ENCODE measurements at places on chromosomes 4 and X.

DNA sequence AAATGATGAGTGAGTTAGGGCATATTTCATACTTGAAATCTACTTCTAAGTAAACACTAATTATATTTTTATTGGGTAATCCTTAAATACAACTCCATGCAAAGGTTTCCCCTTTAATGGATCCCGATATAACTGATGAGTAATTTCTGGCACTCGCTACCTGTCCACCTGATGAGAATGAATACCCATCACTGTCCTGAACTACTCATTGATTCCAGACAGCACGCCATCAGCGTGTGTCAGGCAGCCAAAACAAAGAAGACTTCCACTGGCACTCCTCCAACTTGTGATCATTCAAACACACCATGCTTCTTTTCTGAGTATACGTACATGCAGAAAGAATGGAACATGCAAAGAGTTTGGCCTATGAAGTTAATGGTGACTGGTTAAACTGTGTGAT is 69.4 kb downstream of the HCCS start:
- no peak for DNase-seq

GRCh38 chr4:163486321-163486720 is 8.2 kb upstream of the TMA16 start:
- no peak for DNase-seq

GRCh38 chr4:139773560-139774318 is 108.1 kb downstream of the MGST2 start:
- no peak for DNase-seq

GRCh38 chrX:43970528-43970927 is 2.7 kb downstream of the NDP start:
- no peak for DNase-seq

DNA sequence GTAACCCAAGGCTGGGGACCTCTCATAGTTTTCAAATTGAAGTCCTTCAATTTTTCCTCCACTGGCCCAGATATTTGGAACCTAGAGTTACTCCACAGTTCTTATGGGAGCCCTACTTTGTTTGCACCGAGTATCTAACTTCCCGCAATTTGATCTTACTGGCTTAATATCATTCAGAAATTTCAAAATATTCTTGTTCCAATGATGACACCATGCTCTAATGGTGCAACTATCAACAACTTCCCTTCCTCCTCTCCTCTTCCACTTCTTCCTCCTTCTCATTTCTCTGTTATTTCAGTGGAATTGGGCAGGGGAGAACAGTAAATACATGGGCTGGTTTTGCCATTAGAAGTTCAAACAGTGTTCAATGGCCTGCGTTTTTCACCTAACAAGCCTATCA is 20.2 kb downstream of the PDCL2 start:
- no peak for DNase-seq

GRCh38 chr4:17236686-17237085 is 275.2 kb downstream of the QDPR start:
- no peak for DNase-seq

- no peak for DNase-seq
Measured at GRCh38 chr4:54842226-54842625, 184.5 kb downstream of the KIT start.

GRCh38 chr4:36716874-36717273 is 435.5 kb downstream of the DTHD1 start:
- no peak for DNase-seq

- no peak for DNase-seq
Measured at GRCh38 chr4:156628858-156629257, 342.7 kb downstream of the PDGFC start.

DNA sequence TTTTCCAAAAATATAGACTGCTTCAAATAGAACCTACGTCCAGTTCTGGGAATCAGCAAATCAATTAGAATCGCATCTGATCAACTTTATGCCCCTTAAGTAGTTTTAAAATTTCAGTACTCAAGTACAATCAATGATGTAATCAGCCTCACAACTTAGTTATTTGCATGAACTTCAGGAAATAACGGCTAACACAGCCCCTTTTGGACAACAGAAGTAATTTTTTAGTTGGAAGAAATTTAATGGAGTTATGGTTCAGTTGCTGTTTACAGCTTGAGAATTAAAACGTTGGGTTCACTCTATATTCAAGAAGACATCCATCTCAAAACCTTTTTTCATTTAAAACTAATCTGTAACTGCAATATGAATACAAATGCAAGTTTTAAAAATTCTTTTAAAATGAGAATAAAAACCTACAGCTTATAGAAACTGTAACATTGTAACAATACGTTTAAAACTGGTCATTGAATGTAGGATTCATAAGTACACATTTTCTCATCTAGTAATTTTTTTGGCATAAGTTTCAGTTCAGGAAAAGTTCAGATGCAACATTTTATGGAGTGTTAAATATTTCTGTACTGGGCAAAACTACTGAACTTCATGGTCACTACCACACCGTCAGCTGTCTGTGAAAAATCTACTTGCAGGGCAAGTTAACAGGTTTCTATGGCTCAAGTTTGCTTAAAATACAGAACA is 956 bp downstream of the TAPT1 start:
- no peak for DNase-seq

- DNase-seq = no peak
Measured at GRCh38 chrX:69424161-69424560, 80.0 kb upstream of the NALF2 start.

DNA sequence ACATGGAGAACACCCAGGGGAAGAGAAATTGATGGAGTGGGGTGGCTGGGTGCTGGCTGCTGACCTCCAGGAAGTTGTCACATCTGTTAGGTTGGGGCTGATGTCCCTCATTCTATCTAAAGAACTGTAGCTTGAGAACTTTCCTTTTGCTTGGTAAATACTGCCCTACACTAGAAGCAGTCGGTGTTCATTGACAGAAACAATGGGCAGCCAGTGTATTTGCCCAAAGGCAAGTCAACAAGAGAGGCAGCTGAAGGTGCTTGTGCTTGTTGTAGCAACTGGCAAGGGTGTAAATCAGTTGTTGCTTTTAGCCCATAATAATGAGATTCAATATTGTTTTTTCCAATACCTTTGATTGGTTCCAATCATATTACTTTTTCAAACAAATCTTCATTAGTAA is 956 bp downstream of the TMEM154 start:
- no peak for DNase-seq

- DNase-seq = no peak
Measured at GRCh38 chr4:76407440-76408119, 13.4 kb downstream of the CCDC158 start.

DNA sequence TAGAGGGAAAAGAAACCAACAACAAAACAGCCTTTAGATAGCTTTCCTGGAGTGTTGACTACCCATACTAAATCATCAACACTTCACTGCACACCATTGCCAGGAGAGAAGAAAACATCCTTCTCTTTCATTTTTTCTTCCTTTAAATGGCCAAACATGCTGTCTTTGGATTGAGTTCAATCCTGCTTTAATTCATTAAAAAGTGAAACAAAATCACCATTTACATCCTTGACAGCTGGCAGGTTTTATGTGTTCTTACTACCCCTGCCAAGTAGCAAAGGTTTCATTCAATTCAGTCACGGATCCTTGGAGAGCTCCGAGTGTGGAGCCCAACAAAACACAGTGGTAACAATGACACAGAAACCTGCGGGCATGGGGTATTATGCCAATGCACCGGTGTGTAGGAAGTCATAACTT is 568.3 kb downstream of the ANKRD50 start:
- no peak for DNase-seq

- no peak for DNase-seq
Measured at GRCh38 chr4:17924189-17924588, 97.4 kb downstream of the LCORL start.

DNA sequence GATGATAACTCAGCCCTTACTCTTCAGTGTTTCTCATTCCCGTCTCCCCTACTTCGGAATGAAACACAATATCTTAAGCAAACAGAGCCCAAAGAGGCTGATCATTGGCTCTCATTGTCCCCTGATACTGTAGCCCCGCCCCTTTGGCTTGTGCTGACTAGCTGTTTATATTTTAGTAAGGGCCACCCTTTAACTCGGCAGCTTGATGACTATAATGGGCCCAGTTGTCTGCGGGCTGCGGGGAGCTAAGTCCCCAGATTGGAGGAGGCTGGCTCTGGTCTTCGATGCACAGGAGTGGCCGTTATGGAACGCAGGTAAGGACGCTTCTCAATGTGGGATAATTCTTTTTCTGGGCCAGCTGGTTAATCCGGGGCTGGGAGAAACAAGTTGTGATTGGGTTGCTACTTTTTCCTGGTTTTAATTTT is at the start of gene TRIM2:
Gene TRIM2, plus strand, starts transcription at position 197 of the 425 bp plus-strand sequence. Its CDS starts 88 bp downstream, at position 285.
- no peak for DNase-seq
